ENCODE measurements at places on chromosomes 2 and 18.
A peak's percentile ranks its signal among the peaks of the same experiment; 100 is the strongest.

DNA sequence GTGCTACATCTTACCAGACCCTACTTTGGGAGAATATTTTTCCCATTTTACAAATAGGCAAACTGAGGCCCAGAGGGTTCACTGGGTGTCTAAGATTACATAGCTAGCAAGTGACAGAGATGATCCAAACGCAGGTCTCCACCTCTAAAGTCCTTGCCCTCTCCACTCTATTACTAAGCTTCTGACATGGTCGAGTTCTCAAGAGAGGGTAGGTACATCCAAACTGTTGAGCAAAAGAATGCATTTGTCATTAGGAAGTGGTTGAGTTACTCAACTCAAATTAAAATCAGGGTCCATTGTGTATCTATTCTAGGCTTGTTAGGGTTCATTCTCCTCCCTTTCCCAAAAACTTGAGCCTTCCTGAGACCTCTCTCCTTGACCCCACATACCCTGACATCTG, 680.6 kb upstream of the FANCL start:
- DNase-seq, result no peak

GRCh38 chr18:33560686-33561370, 17.2 kb upstream of the ASXL3 start:
- DNase-seq, result no peak

DNA sequence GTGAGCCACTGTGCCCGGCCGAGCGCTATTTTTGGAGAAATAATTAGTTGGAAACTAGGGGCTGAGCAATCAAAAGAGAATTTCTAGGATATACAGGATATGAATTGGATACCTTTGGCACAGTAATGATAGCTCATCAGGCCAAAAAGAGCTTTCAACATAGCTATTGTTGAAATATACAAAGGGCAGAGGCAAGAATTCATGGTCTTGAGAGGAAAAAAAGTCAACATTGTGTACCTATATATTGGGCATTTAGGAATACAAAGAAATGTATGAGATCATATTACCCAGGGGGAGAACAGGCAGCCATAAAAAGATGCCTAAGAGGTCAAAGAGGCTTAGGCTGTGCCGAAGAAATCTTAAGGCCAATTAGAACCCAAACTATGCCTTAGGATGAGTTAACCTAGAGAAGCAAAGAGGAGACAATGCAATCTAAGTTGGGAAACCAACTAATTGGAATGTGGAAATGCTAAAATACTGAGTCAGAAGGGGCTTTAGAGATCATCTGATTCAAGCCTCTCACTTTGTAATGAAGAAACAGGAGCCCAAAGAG, 99.0 kb downstream of the RBBP8 start:
- DNase-seq, result no peak

GRCh38 chr2:232328516-232329460, 49.8 kb upstream of the ALPP start:
- DNase-seq, result no peak

- no peak for DNase-seq
These were observed 3.1 kb upstream of the NMI start for GRCh38 chr2:151292546-151292945.

GRCh38 chr2:151765760-151766410, 31.6 kb upstream of the NEB start:
- no peak for DNase-seq

DNA sequence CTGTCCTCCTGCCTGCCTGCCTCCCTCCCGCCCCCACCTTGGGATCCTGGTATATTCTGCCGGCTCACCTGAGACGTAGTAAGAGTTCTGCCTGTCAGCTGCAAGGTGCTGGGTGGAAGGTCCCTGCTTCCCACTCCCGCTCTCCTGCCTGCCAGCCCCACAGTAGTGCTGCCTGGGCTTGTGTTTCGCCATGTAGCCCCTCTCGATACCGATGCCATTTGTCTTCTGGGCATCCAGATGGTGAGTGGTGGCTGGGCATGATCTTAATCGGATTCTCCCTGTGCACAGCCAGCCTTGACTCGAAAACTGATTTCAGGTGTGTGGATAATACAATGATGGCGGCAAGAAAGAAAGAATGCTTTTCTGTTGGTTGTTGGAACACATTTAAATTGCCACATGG, 184.9 kb downstream of the AGAP1 start:
- no peak for DNase-seq

DNA sequence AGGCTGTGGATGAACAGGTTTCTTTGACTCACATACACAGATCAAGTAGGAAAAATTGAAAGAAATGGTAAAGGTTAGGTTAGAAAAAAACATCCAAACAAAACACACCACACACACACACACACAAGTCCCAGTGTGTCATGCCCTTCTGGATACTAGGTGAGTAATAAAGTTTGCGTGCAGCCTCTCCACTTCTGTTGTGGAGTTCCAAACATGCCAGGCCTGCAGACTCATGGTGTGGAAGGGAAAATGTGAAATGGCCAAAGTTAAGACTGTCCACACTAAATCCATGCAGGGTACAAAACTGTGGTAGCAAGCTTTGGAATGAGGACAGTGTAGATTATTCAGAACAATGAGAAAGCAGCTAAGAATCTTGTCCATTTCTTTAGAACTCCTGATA, 114.6 kb downstream of the IKZF2 start:
- no peak for DNase-seq

DNA sequence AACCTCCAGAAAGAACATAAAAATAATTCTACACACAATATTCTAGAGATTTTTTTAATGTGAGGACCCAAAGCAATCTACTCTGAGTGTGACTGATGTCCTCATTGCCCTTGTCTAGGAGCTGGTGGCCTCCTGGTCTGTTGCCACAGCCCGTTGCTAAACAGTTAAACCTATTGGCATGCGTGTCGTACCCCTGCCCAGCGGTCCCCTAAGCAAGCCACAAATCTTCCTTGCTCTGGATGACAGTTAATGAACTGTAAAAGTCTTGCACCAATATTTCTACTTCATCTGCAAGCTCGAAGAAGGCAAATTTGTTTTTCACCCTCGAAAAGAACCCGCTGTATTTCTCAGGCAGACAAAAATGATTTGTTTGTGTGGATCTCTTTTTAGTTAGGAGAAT, 489.1 kb upstream of the MEX3C start:
- DNase-seq, result no peak

DNA sequence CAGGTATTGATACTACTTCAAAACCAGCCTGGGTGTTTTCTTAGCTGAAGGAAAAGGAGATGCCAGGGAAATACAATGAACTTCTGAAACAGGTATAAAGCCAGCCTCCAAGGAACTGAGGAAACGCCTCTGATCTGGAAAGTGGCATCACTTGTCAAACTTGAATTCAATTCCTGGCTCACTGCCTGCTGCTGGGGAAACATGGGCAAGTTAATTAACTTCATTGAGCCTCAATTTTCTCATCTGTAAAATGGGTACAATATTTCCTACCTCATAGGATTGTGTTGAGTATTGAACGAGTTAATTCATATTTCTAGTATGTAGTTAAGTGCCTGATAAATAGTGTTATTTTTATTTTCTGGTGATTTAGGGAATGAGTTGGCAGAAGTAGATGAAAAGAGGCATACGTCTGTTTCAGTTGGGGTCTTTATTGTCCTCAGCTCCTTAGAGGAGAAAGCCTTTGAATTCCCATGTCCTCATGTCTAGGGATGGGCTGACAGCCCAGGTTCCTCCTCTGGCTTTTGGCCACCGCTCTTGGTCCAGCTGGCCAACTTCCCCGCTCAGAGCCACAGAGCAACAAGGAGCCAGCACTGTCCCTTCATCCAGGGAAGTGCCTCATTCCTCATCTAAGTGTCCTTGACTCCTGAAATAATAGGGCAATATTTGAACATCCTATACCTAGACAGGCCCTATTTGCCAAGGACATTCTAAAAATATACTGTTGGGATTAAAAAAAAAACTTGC, 210.5 kb upstream of the GATA6 start:
- DNase-seq, result no peak

- no peak for DNase-seq
These were observed 656 bp downstream of the TBC1D8 start for GRCh38 chr2:101150306-101151145.

DNA sequence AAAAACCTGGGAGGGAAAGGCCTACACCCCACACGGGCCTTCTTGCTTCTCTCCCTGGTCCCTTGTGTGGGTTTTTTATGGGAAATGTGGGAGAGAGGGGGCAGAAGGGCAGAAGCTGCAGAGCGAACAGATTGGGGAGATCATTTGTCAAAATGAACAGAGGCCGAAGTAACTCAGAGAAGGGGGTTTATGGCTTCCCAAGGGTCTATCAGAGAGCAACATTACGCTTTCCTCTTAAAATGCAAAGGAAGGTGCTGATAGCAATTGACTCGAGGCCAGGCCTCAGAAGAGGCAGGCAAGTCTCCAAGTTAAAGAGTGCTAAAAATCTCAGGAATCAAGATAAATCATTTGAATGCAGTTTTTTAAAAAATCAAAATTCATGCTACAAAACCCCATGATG, 101.5 kb downstream of the SGPP2 start:
- no peak for DNase-seq

- DNase-seq, result no peak
These were observed 26.1 kb downstream of the GAD1 start for GRCh38 chr2:170842785-170843184.

DNA sequence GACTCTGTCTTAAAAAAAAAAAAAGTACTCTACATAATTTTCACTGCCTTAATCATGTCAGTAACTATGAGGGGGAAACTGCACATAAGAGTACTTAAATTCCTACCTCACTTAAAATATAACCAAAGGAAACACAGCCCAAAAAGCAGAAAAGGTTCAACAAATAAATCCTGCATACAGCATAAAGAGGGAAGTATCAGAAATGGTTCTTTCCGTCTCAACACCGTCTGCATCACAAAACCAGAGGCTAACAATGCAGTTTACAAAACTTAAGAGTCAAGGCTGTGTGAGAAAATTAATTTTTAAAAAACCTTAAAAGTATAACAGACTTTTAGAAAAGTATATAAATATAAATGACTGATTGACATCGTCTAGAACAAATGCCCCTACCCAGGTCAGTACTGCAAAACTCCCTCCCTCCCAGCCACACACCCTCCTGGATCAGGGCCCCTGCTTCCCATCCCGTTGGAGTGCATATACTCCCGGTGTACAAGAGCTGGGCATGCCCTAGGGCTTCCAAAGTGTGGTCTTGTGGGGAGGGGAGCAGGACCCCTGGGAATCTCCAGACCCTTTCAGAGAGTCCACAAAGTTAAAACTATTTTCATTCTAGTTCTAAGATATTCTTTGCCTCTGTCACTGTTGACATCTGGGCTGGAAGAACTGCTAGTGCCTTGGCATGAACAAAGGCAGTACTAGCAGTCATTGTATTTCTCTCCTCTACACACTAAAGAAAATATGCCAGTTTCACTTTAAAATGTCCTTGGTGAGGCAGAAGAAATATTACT, 67.0 kb upstream of the SERTAD2 start:
- no peak for DNase-seq

DNA sequence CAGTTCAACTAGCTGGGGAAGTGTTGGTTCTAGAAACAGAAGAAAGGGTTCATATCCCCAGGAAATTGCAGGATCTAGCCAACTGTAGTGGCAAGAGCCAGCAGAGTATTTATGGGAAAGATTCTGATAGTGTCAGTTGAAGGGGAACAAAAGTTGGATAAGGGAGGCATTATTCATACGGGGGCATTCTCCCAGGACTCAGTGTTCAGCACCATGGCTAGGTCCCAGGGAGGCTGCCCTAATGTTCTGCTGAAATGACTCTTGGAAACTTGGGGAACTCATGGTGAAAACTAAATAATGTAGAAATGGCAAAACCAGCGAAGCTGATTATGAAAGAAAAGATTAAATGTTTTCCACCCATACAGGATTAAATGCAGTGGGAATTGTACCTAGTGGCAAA, 543.7 kb downstream of the TRIB2 start:
- DNase-seq, result no peak

DNA sequence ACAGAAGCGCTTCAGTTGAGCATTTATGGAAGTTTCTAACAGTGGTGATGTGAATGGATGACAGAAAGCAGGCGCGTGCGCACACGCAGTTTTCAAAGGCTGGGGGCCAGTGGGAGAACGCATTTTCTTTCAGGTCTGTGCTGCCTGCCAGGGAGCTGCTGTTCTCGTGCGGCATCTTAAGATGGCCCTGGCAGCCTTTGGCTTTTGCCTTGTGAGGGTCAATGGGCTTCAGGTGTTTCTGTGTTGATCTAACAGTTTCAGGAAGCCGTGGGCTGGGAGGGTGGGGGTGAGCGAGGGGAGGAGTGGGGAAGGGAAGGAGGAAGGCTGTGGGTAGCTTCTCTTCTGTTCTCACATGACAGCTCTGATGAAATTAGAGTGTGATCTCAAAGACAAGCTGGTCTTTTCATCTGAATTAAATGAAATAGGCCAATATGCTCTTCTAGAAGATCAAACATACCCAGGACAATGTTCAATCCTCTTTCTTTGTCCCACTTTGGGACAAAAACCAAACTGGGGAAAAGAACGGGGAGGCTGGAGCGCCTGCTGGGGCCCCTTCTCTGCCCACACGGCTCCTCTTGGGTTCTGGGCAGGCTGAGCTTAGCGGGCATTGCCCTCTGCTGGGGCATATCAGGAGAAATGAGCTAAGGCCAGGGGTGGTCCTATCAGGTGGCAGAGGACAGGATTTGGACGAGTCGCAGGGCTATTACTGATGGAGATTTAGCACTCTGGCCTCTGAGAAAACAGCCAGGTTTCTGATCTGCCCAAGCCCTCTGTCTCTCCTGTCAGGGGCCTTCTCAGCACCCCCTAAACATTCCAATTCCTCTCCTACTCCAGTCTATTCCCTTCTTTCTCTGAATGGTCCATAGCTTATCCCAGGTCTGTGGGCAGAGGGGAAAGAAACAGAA, 126.2 kb upstream of the LGALSL start:
- DNase-seq, result peak; percentile 30

Data from stimulated activated CD4-positive, alpha-beta T cell treated with anti-CD3 and anti-CD28 coated beads, TNF-alpha, amount 100 ng/mL, for 1 hour (primary cell).